Occipital lobe (tissue), 3 donors: ENCODE measurements at places on chromosomes 16 and 17.

DNA sequence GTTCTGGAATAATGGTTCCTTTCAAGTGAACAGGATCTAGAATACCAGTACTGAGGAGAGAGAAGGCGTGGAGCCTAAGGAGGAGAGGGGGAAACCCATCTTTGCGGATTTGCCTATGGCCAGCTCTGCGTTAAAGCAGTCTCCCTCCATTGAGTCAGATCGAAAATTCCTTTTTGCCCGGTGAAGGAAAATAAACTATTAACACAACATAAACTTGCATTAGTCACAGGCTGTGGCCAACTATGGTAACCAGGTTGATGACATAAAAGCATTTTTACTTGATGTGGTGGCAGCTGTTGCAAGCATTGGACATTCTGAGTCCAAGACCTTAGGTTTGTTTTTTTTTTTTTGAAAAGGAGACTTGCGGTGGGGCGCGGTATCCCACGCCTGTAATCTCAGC lies 8.9 kb downstream of the LDAF1 start:
- DNase-seq = no peak

DNA sequence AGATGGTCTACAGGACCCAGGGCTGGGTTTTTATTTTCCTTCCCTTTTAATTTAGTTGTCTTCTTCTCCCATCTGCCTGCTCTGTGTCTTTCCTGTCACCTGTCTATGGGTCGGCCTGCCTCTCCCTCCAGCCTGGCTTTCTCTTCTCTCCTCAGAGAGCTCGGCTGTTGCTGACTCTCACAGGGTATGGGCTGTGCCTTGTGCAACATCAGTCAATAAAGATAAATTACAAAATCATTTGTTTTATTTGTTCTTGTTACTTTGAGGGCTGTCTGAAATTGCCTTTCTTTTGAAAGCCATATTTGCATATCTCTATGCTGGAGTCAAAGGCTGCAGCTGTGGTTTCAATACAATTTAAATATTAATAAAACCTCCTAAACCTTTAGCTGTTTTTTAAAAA lies 15.6 kb downstream of the RND2 start:
- no peak for DNase-seq

- DNase-seq = no peak
Observed at GRCh38 chr16:79640513-79641360, 40.2 kb upstream of the MAF start.

DNA sequence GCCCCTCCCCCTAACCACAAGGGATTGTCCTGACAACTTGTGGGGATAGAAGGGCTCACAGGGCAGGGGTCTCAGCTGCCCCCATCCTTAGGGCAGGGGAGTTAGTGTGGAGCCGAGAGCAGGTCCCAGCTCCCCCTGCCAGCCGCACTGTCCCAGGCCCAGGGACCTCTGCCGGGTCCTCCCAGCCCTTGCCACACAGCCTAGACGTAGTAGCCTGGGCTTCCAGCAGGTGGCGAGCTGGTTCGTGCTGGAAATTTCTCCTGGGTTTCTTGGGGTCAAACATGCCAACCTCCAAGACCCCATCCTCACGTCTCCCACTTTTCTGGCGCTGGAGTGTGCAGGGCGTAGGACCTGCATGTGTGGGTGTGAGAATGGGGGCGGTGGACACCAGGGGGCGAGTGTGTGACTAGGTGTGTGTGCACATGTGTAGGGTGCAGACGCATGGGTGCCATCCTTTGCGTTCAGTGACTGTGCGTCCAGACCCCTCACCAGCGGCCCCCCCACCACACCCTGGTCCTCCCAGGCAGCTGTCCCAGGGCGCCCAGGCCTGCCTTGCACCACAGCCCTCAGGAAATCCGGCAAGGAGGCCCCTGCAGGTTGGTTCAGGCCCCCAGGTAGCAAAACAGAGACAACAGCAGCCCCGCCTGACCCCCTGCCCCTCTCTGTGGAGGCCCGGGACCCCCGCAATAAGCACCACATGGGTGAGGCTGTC lies 29.5 kb downstream of the SBK1 start:
- no peak for DNase-seq

DNA sequence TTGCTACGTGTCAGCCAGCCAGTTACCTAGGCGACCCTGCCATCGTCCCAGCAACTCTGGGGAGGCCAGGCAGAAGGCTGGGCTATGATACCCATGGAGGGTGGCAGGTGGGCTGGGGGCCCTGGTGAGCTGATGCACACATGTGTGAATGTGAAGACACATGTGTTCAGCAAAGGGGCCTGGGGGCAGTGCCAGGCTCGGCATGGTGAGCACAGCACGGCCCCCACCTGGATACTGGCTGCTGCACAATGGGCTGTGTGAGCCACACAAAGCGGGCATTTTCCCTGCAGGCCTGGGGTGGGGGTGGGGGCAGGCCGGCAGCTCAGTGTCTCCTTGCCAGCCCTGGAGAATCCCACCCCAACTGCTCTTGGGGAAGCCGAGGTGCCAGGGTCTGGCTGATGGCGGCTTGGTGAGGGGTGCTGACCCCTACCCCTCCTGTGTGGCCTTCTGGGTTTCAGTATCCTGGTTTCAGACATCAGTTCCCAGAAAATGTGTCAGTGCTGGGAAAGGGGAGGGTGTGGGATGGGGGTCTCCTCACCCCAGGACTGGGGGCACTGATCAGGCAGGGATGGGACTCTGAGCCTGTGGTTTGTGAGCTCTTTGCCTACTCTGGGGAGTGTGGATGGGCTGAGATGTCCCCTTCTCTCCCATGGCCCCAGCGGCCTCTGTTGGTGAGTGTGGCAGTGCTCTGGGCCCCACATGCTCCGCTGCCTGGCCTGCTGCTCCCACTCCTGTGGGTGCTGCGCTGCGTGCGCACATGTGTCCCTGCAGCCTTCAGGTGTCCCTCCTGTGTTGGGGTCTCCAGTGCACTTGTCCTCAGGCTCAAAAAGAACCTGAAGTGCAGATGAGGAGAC lies 5.1 kb downstream of the LLGL1 start:
- DNase-seq = peak; percentile 45

DNA sequence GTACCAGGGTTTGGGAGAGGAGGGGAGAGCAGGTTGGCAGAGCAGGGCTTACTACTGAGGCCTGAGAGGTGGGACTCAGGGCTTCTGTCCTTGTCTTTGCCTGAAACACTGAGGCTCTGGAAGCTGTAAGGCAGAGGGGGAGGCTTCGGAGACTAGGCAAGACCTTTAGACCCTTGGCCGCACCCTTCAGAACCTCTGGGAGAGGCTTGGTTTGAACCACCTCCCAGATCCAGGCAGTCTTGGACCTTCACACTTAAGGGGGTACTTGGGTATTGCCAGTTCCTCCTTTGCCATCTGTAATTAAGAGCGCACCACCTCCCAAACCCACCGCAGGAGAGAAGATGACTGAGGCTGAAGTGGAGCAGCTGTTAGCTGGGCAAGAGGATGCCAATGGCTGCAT lies 12.9 kb downstream of the MYL4 start:
- DNase-seq = no peak

DNA sequence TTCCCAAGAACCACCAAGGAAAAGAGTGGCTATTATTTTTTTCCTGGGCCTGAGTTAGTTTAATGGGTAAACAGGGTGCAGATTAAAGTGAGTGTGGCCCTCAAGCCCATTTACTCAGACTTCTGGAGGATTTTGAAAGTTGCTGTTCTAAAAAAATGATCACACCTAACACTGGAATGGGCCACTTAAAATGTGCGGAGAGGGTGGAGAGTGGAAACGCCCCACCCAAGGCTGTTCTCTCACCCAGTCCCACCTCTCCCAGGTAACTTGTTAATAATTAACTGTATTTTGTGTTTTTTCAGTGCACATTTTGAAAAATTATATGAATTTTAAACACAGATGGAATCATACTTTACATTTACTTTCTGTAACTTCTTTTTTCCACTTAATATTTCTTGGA lies 5.4 kb downstream of the HIRIP3 start:
- DNase-seq = no peak

- no peak for DNase-seq
Observed at GRCh38 chr16:1481906-1482835, 6.6 kb downstream of the PTX4 start.

DNA sequence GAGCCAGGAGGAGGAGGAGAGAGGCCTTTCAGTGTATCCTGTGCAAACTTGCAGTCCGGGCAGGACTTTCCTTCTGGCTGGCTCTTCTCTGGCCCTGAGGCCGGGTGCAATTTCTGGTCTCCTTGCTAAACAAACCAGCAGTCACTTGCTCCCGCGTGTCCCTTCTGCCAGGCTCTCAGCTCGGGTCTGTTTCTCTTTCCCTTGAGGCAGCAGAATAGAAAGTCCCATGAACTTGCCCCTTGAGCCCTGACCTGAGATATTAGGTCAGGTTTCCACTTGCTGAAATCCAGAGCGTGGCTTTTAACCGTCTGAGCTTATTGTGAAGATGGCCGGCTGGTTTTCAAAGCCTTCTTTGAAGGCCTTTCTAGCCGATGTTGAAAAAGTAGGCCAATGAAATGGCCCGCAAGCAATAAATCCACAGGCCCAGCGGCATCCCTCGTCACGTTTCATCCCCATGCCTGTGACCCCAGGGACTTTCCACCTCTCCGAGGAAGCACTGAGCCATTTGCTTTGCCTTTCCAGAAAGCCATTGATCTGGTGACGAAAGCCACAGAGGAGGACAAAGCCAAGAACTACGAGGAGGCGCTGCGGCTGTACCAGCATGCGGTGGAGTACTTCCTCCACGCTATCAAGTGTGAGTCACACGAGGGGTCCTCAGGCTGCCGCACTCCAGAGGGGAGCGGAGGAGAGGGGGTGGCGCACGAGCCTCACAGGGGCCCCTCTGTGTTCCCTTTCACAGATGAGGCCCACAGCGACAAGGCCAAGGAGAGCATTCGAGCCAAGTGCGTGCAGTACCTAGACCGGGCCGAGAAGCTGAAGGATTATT lies 4.5 kb downstream of the VPS4A start:
- DNase-seq = no peak

DNA sequence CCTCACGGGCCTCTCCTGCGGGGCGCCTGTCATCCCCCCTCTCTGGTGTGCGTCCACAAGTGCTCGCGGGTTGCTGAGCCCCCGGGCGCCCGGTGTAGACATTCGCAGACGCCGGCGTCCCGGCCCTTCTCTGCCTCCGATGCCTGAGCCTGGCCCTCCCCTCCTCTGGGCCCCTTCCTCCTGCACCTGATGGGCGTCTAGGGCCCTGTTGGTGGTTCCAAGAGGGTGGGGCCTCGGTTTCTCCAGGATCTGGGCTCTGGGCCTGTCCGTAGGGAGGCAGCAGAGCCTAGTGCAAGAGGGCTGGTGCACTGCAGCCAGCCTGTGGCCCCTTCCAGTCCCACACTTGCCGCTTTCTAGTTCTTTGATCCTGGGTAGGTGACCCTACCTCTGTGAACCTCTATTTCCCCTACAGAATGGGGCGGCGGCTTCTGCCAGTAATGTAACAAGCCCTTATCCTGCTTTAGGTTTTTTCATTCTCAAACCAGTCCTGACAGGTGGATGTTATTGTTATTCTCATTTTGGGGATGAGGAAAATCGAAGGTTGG lies 623 bp downstream of the E4F1 start:
- no peak for DNase-seq

DNA sequence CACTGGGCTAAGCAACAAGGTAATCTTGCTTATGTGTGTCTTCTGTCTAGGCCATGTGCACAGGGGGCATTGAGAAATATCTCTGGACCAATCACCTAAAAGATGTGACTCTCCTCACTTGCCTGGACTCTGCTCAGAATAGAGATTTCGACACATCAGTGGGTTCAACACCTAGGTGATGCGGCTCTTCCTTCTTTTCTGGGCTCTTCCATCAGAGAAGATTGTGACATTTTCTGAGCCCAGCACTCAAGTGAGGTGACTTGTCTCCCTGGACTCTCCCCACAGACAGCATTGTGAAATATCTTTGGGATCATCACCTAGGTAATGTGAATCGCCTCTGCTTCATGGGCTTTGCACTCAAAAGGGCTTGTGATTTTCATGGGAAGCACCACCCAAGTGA lies 1904.1 kb downstream of the TP53TG3F start:
- no peak for DNase-seq

- DNase-seq = no peak
Observed at GRCh38 chr17:26774291-26775218, 519.4 kb upstream of the WSB1 start.

DNA sequence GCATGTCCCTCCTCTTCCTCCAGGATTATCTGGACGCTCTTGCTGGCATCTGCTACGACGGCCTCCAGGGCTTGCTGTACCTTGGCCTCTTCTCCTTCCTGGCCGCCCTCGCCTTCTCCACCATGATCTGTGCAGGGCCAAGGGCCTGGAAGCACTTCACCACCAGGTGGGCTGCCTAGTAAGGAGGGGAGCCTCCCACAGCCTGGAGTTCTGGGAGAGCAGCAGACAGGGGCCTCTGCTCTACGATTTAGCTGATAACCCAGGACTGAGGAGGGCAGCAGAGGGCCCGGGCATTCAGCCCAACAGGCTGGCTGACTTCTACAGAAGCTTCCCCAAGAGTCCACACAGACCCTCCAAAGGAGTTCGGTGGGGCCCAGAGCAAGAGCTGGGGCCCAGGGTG lies 21.8 kb upstream of the DNAI2 start:
- no peak for DNase-seq
